ENCODE measurements at places on chromosomes 2 and 18. TPM values are rescaled to one million over a fixed set of nuclear protein-coding genes. Genes with fewer than 3 reads are reported as not detected.

Gene IKZF2
- 7.5 TPM for total RNA-seq

Gene LRPPRC
- 76.1 TPM for total RNA-seq

Gene DOK1
- 35.0 TPM for total RNA-seq

Gene MC2R
- not detected for total RNA-seq

Gene GKN1
- total RNA-seq = not detected

Gene ENOSF1
- total RNA-seq = 32.5 TPM

Gene CTLA4
- total RNA-seq = not detected

Gene CHST9
- not detected for total RNA-seq

Gene CCDC85A
- 4.6 TPM for total RNA-seq

Gene CFAP65
- not detected for total RNA-seq

Gene SERPINB10
- total RNA-seq = 1.00 TPM

Gene GPR45
- not detected for total RNA-seq

Gene PRPF40A
- total RNA-seq = 187 TPM

Gene PSMA8
- not detected for total RNA-seq

Gene ERFE
- 2.1 TPM for total RNA-seq

Gene CCDC148
- total RNA-seq = 0.66 TPM

Gene ZSWIM2
- 0.62 TPM for total RNA-seq

Gene HOXD12
- total RNA-seq = 0.33 TPM

Gene GCA
- 7.9 TPM for total RNA-seq

Gene ACVR1
- total RNA-seq = 35.4 TPM

Gene ANKRD30B
- total RNA-seq = 0.55 TPM

Measured in uterine smooth muscle cell (primary cell).